EH (cell line): ENCODE measurements at places on chromosomes 11 and 22.
A peak's percentile ranks its signal among the peaks of the same experiment; 100 is the strongest.

- DNase-seq = no peak
Observed at GRCh38 chr22:41521126-41521525, 23.1 kb downstream of the POLR3H start.

GRCh38 chr11:3605771-3606203 is 36.0 kb downstream of the ART5 start:
- DNase-seq = no peak

GRCh38 chr11:84117394-84117793 is 831.2 kb upstream of the CCDC90B start:
- no peak for DNase-seq

DNA sequence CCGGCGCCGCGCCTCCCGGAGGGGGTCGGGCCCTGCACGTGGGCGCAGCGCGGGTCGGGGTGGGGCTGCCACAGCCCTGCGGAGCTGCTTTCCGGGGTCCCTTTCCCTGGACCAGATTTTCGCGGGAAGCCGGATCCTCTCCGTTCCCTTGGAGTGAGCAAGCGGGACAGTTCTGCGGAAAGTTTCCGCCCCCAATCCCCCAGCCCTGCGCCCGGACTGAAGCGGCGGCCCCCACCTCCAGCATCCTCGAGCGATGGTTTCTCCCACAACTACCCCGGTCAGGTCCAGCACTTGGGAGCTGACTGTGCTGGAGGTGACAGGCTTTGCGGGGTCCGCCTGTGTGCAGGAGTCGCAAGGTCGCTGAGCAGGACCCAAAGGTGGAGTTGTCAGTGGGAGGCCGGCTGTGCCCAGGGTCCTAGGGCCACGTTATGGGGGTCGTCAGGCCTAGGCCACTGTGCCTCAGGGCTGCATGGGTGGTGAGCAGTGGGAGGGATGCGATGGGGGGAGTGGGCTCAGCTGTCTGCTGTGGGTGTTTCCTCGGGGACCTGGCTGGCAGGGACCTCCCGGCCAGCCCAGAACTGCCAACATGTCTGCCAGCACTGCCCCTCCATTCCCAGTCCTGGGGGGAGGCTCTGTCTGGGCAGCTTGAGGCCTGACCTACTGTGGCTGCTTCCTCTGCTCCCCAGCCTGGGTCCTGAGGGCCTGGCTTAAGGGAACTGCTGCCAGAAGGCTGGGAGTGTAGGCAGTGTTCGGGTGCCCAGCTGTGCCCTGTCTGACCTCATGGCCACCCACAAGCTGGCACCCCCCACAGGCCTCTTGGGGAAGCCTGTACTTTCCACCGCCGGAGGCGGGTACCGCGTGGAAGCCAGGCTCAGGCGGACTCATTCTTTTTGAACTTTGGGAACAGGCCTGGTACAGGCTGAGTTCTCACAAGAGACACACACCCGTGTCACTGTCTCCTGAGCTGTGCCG is 726 bp downstream of the ST3GAL4 start:
- peak; percentile 47 for DNase-seq

GRCh38 chr11:33266393-33267215 is 9.4 kb downstream of the HIPK3 start:
- peak; percentile 62 for DNase-seq

DNA sequence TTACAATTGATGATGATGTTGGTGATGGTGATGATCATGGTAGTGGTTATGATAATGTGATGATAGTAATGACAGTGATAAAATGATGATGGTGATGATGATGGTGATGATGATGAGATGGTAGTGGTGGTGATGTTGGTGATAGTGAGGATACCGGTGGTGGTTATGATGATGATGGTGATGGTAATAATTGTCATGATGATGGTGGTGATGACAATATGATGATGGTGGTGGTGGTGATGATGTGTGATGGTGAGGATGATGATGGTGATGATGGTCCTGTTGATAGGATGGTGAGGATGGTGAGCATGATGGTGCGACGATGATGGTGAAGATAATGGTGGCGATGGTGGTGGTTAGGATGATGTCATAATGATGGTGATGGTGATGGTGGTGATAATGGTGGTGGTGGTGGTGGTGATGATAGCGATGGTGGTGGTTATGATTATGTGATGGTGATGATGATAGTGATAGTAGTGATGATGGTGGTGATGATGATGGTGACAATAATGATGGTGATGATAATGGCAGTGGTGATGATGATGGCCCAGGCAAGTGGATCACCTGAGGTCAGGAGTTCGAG is 1129.9 kb downstream of the BRD1 start:
- no peak for DNase-seq
